ENCODE measurements at places on chromosomes 7 and 10.

DNA sequence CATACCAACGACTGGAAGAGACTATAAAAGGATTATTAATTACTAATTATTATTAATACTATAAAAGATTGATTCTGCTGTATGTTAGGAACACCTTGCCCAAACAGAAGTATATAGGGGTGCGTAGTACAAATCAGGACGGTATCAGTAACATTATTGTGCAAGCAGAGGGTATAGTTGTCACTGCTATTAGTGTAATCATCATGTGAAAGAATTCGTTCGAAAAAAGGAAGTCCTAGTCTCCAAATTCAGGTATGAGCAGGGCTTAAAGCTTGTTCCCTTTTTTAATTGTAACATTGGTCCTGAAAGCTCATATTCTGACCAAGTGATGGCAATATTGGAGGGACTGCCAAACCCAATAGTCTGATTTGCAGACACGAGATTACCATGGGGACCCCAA, 81.8 kb downstream of the THSD7A start:
- DNase-seq: no peak

GRCh38 chr7:55271661-55272060, 93.5 kb upstream of the LANCL2 start:
- DNase-seq: no peak

- DNase-seq: no peak
These were observed 19.8 kb downstream of the HIPK2 start for GRCh38 chr7:139757968-139758367.

GRCh38 chr7:43431020-43431595, 151.8 kb upstream of the STK17A start:
- no peak for DNase-seq

GRCh38 chr10:117374506-117375359, 507 bp downstream of the PDZD8 start:
- peak; percentile 84 for DNase-seq

DNA sequence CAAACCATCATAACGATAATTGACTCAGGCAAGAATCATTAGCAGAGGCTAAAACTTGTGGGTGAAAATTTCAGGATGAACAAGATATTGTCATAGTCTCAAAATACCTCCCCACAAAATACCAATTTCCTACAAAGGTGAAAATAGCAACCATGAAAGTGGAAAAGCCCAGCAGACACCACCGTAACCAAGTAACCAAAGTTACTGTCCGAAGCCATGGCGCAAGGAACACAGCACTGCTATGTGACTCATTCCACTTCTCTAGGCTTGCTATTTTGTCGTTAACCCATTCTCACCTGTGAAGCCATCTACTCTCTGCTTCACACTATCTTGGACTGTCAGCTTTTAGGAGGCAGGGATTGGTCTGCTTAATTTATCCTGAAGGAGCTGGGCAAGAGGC, 113.8 kb upstream of the CACUL1 start:
- DNase-seq: no peak

GRCh38 chr7:151087245-151088018, 1.2 kb downstream of the AGAP3 start:
- no peak for DNase-seq

GRCh38 chr7:151013733-151014497, 10.4 kb downstream of the ATG9B start:
- DNase-seq: peak; percentile 95

DNA sequence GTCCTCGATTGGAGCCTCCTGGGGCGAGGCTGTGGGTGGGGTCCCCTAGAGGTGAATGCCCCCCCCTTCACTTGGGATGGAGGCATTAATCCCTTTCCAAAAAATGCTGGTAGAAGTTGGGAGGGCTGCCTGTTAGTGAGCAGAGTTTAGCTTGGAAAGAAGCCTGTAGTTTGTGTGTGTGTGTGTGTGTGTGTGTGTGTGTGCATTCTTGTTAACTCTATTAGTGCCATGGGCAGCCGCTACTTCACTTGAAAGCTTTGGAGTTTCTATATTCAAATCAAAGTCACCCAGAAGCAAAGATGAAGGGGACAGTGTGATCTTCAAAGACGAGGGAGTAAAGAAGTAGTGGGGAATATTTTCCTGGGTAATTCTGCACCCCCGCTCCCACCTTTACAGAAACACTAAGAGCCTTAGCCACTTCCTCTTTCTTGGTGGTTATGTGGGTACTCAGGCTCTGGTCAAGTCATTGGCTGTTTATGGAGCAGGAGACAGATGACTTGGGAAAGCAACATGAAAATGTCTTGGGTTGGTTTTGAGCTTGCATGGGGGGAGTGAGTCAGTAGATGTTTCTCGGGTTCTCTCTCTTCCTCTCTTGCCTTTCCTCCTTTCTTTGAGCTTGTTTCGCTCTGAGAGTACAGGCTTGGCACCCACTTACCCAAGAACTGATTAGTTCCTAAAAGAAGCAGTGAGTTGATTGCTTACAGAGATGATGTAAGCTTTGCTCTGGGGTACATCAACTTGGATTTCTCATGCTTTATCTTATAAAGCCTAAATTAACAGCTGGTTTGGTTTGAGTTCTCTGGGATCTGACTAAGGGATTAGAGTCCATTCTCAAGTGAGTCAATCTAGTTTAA, 35.9 kb downstream of the TCF7L2 start:
- peak; percentile 49 for DNase-seq

DNA sequence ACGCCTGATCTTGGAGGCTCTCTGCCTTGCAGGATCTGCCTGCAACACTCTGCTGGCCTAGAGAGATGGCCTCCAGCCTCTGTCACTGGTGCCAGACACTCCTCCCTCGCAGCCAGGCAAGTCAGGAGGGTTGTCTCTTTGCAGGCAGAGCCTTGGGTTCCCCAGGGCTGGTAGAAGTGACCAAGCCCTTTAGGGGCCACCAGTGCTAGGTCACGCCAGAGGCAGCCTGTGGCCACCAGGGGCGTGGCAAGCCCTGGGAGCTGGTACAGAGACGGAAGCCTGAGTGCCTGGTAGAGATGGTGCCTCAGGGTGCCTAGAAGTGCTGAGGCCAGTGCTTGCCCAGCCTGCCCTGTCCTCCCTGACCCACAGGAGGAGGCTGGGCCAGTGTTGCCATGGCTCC, 9.1 kb downstream of the ADCYAP1R1 start:
- no peak for DNase-seq

DNA sequence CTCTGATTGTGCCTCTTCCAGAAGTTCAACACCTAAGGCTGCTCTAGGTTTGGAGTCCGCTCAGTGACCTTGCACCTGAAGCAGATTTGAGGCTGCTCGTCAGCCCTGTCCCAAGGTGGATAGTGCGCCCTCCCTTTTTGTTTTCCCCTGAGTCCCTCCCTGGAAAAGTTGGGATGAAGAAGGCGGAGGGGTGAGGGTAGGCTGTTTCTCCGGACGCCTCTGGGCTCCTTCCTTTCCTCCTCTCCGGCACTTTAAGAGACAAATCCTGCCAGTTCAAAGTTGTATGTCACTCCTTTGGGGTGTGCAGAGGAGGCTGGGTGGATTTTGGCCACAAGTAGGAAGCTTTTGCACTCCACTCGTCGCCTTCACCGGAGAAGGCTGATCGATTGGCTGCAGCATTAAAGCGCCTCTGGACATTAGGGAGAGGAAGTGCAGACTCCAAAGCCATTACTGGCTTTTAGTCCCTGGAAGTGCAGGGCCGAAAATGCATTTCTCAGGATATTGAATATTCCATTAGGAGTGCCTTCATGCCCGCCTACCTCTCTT, 81.9 kb upstream of the PRKG1 start:
- peak; percentile 61 for DNase-seq

GRCh38 chr7:157464971-157465886, 128.4 kb downstream of the DNAJB6 start:
- peak; percentile 64 for DNase-seq

DNA sequence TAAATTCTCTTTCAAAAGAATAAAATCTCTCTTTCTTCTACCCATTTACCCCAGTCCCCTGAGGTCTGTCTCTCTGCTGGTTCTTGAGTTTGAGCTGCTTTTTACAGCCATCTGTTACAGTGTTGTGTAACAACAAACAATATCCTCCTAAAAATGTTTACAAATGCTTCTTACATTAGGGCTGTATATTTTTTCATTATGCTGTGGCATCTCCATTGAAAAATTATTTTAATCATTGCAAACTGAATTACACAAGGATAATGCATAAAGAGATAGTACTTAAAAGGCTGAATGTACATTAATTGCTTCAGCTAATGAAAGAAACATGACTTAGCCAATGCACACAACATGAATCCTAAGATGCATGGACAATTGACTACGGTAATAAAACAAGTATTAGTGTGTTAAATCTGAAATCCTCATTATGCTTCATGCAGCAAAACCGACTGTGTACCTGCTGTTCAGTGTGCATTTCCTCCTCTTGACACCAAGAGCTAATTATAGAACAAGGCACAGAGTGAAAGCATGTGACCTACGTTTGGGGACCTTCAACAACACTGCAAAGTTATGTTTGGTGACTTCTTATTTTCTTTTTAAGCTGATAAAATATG, 181.7 kb upstream of the RHOBTB1 start:
- DNase-seq: no peak

GRCh38 chr10:79047875-79048638, 20.7 kb upstream of the ZMIZ1 start:
- DNase-seq: peak; percentile 79

DNA sequence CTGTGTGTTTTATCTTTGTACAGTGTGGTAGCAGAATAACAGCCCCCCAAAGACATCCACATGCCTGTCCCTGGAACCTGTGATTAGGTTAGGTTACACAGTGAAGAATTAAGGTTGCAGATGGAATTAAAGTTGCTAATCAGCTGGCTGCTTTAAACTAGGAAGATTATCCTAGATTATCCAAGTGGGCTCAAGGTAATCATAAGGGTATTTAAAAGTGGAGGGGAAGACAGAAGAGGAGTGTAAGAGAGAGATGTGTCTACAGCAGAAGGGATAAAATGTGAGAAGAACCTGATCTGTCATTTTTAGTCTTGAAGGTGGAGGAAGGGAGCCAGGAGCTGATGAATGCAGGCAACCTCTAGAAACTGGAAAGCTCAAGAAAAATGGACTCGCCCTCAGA, 117.6 kb downstream of the ARHGAP22 start:
- no peak for DNase-seq

DNA sequence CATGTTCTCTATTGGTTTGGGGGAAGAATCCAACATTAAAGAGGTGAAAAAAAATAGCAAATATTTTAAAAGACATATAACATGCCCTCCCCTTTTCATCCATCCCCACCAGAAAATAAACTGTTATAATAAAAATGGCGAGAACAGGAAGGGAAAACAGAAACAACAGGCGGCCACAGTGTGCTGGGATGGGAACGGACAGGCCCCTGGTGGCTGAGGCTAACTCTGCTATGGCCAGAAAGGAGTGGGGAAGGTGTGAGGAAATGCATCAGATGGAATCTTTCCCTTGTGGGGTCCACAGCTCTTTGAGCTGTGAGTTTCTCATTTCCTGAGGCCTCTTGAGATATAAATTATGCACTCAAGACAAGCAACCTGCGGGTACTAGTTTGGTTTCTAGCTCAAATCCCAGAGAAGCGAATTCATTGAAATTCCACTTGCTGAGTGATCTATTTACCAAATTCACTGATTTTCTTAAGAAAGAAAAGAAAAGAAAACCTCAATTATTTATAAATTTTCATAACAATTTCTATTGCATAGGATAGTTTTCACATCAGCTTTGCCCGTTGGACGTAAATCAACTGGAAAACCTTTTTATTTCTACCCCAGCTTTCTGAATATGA, 139.5 kb downstream of the BMPER start:
- no peak for DNase-seq

GRCh38 chr10:96670786-96671185, 49.5 kb downstream of the PIK3AP1 start:
- DNase-seq: no peak

- no peak for DNase-seq
These were observed 958.2 kb upstream of the AUTS2 start for GRCh38 chr7:68640103-68640502.

GRCh38 chr7:26284477-26284876, 7.2 kb upstream of the SNX10 start:
- no peak for DNase-seq

GRCh38 chr7:105021352-105021751, 7.3 kb downstream of the KMT2E start:
- no peak for DNase-seq

GRCh38 chr10:72356115-72356514, 1.4 kb upstream of the DNAJB12 start:
- no peak for DNase-seq

DNA sequence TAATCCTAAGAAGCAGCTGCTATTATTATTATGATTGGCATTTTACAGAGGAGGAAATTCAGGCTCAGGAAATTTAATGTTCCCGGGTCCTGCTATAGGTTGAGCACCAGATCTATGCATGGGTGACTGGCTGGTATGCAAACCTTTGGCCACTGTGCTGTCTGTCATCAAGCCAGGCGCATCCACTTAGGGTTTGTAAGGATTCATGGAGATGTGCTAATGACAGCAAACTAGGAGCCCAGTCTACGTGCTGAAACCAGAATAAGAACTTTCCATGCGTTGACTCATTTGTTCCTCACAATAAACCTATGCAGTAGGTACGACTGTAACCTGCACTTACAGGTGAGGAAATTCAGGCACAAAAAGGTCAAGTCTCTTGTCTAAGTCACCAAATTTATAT, 64.5 kb upstream of the ZMIZ1 start:
- no peak for DNase-seq

DNA sequence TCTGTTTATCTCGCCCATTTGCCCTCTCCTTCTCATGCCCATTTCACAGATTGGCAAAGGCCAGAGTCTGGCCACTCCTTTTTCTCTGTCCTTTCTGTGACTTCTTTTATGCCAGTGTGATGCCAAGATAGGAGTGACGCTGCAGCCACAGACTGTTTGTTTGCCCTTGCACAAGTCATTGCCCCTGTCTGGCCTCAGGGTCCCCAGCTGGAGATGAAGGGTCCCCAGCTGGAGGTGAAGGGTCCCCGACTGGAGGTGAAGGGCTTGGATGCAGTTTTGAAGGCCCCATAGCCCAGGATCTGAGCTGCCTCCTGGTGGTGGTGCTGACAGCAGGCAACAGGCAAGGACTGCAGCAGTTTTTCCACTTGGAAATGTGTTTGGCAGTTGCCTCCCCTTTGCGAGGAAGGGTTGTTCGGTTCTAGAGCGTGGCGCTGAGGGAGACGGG, 50.8 kb upstream of the SLC29A3 start:
- no peak for DNase-seq
